Thoracic aorta (tissue), 2 donors: ENCODE measurements at places on chromosomes 13 and 19. TPM values are rescaled to one million over a fixed set of nuclear protein-coding genes. Genes with fewer than 3 reads are reported as not detected.

DNA sequence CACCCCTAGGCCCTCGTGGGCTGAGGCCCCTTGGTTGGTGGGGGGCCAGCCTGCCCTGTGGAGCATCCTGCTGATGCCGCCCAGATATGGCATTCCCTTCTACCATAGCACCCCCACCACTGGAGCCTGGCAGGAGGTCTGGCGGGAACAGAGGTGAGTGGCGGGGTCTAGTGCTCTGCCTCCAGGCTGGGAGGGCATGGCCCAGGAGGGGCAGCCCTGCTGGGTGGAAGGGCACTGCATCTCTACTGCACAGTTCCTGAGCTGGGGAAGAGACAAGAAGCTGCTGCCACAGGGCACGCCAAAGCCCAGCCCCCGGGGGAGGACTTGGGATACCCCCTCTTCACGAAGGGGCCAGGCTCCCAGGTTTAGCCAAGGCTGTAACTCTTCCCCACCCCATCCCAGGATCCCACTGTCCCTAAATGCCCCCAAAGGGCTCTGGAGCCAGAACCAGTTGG is 2.4 kb upstream of the KMT2B start:
- H3K27ac ChIP-seq = no peak overlapping the region
- H3K36me3 ChIP-seq = no peaks in the 10 kb centered on the region
- H3K4me1 ChIP-seq = peaks cover 16% of the 10 kb centered on the region
- no peak overlapping the region for H3K4me3 ChIP-seq
- no peaks in the 10 kb centered on the region for H3K27me3 ChIP-seq
- no peak for DNase-seq

DNA sequence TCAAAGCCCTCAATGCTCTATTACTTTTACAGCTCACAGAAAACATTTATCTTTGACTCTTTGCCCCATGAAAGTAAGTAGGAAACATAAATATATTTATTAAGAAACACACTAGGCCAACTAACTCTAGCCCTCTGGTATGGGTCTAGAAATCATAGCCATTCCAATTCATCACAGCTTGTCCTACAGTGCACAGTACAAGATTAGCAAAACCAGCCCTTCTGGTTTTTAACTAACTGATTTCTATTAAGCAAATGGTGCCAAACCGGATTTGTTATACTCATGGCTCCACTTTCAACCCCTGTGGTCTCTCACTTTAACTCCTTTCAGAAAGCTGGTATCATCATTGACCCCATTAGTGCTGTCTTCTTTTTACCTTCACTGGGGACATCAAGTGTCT is 5.6 kb upstream of the LRRC63 start:
- H3K27me3 ChIP-seq = no peaks in the 10 kb centered on the region
- no peak overlapping the region for H3K4me3 ChIP-seq
- no peak overlapping the region for H3K27ac ChIP-seq

DNA sequence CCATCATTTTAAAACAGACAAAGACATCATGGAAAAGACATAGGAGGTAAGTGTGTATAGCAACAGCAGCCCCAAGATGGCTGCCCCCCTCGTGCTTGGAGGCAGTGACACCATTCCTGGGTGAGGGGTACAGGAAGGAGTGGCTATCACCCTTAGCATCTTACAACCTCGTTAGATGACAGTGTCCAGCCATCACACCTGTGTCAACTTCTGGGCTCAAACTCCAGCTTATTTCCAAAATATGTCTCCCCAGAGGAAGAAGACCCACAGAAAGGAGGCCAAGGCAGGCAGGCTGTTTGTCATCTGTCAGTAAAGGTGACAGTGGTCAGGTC is 27.5 kb downstream of the EPS15L1 start:
- no peak overlapping the region for H3K4me3 ChIP-seq
- peaks cover 30% of the 10 kb centered on the region for H3K4me1 ChIP-seq
- no peak overlapping the region for H3K27ac ChIP-seq

GRCh38 chr13:77907666-77908341 is 10.8 kb downstream of the EDNRB start:
- H3K27ac ChIP-seq = no peak overlapping the region
- no peak for DNase-seq
- no peaks in the 10 kb centered on the region for H3K36me3 ChIP-seq
- H3K4me1 ChIP-seq = no peaks in the 10 kb centered on the region

GRCh38 chr19:15210323-15210781 is 9.6 kb upstream of the NOTCH3 start:
- no peak overlapping the region for H3K4me3 ChIP-seq
- no peaks in the 10 kb centered on the region for H3K36me3 ChIP-seq
- DNase-seq = peak; percentile 85
- peak overlapping the region; percentile 79 for H3K27ac ChIP-seq

DNA sequence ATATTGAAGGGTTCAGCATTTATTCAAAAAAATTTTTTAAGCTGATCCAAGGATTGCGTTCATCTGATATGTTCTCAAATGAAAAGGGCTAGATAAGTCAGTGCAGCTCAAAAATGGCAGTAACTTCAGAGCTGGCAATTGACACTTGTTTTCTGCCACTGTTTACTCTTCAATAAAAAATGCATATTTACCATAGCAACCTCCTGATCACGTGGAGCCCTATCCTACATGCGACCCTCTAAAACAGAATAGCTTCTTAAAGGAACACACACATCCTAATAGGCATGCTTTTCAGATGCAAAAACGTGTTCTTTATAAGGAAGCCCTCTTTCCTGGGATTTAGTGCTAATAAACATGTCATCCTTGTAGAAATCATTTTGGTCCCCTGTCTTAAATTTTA is 150.2 kb downstream of the ZNF536 start:
- no peaks in the 10 kb centered on the region for H3K4me1 ChIP-seq
- no peaks in the 10 kb centered on the region for H3K36me3 ChIP-seq
- no peak overlapping the region for H3K27ac ChIP-seq
- no peaks in the 10 kb centered on the region for H3K27me3 ChIP-seq

The GFY gene
- not detected for total RNA-seq

The ZNF682 gene
- total RNA-seq = 2.3 TPM

The EFNA2 gene
- total RNA-seq = not detected

The THSD8 gene
- total RNA-seq = not detected

The DNMT1 gene
- 57.5 TPM for total RNA-seq

The BCAM gene
- total RNA-seq = 77.7 TPM

The IGFL2 gene
- 0.54 TPM for total RNA-seq
